ENCODE measurements at places on chromosomes 13 and 19. TPM values are rescaled to one million over a fixed set of nuclear protein-coding genes. Genes with fewer than 3 reads are reported as not detected.

DNA sequence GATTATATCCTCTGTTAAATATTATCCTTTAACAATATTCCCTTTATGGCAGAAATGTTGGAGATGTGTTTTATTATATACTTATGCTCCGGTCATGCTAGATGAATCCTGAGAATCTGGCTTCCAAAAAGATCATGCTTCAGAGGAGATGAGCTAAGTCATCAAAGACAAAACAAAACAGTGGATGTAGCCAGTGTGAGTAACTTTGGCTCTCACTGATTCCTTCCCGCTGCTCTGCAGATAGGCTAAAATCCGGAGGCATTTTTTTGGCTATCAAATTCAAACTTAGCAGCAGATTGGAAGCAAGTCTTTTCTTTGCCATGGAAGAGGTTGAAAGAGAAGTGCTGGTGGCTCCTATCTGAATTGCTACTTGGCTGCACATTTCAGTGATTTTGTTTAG is 295.9 kb downstream of the GPC6 start:
- no peaks in the 10 kb centered on the region for H3K4me1 ChIP-seq
- DNase-seq: peak; percentile 59
- no peaks in the 10 kb centered on the region for H3K36me3 ChIP-seq
- no peaks in the 10 kb centered on the region for H3K27me3 ChIP-seq
- H3K4me3 ChIP-seq: no peak overlapping the region

Gene PRR19
- total RNA-seq: 1.4 TPM

DNA sequence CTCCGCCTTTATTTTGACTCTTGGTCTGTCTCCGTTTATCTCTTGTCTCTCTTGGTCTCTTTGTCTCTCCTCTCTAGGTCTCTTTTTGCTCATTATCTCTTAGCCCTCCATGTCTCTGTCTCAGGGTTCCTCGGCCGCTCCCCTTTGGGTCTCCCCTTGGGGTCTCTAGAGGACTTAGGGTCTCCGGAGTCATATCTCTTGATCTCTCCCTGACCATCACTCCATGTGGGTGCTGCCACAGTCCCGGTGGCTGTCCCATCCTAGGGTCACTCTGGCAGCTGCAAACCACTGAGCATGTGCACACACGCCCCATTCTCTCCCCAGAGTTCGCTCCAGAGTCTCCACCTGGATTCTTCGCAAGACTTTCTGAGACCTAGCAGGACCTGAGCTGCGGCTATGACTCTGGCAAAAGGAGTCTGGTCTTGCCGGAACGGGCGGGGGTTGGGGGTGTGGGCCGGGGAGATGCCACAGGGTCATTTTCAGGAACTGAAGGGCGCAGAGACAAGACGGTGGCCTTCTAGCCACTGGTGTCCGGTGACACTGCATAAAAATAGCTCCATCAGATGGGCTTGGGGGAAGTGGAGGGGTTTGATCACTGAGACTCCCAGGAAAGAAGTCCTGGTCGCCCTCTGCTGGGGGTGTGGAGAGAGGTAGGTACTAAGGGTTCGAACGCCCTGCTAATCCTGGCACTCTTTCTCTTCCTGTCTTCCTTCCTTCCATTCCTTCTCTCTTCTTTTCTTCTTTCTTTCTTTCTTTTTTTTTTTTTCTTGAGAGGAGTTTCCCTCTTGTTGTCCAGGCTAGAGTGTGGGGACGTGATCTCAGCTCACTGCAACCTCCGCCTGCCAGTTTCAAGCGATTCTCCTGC is 1.2 kb upstream of the KCNA7 start:
- H3K27me3 ChIP-seq: peaks cover 2% of the 10 kb centered on the region
- peaks cover 8% of the 10 kb centered on the region for H3K4me1 ChIP-seq
- H3K27ac ChIP-seq: no peak overlapping the region
- no peak overlapping the region for H3K4me3 ChIP-seq
- H3K36me3 ChIP-seq: no peaks in the 10 kb centered on the region
- DNase-seq: no peak

GRCh38 chr13:53800011-53800410 is 771.4 kb downstream of the OLFM4 start:
- H3K36me3 ChIP-seq: no peaks in the 10 kb centered on the region
- H3K4me3 ChIP-seq: no peak overlapping the region
- no peak for DNase-seq
- H3K27me3 ChIP-seq: no peaks in the 10 kb centered on the region

DNA sequence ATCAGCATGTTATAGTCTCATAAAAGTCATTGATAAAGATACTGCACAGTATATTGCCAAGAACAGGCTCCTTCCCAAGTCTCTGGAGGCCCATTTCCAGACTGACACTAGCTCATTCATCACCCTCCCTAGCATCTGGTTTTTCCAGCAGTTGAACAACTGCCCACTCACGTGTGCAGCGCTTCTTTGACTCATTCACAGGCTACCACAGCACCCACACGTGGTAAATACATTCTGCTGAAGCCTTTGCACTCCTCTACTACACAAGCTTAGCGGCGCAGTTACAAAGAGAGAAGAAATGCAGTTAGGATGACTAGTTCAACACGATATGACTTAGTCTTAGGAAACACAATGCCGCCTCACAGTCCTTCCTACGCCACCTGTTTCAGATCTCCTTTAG is 87.7 kb downstream of the DOCK9 start:
- peak; percentile 96 for DNase-seq

DNA sequence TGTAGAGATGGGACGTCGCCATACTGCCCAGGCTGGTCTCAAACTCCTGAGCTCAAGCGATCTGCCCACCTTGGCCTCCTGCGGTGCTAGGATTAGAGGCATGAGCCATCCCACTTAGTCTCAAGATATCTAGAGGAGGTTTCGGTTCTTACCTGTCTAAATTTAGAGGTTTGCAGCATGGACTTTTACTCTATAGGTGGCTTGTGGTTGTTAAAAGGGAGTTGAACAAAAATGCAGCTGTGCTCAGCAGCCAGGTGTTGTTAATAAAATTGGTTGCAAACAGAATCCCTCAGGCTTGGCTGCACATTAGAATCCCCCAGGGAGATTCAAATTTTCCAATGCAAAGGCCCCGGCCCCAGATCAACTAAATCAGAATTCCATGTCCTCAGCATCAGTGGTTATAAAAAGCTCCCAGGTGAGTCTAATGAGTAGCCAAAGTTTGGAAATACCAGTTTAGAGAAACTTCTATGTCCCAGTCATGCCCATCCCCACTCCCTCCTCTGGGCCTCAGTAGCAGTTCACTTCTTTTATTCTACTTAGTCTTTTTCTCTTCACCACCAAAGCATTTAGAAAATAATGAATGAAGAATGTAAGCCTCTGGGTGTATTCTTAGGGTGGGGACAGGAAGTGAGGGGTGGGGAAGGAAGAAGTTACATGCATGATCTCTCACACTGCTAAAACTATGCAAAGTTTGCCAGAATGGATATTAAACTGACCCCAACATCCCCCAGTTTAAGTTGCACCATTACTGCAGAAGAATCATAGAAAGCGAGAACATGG is 471.0 kb downstream of the COG6 start:
- no peak overlapping the region for H3K27ac ChIP-seq
- DNase-seq: no peak
- H3K27me3 ChIP-seq: no peaks in the 10 kb centered on the region

Gene KLK11
- total RNA-seq: not detected

Gene JOSD2
- total RNA-seq: not detected

Gene PLVAP
- total RNA-seq: 0.77 TPM

Gene FBXL12
- 52.3 TPM for total RNA-seq

DNA sequence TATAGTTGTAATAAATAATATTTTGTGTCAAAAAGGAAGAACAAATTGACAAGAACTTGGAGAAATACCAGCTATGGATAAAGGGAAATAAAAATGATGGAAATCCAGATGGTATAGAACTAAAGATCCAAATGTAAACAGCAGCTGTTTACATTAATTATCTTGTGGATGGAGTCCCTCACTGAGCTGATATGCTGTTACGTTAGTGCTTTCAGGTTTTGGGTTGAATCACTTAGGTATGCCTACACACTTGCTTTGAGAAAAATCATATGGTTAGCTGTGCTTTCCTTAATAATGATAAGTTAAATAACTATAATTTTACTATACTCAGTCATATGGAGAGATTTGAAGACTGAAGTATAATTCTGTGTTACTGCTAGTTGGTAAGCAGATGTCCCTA is 27.7 kb downstream of the WASF3 start:
- no peak overlapping the region for H3K4me3 ChIP-seq
- no peaks in the 10 kb centered on the region for H3K27me3 ChIP-seq
- H3K27ac ChIP-seq: peak overlapping the region; percentile 38
- no peak for DNase-seq

DNA sequence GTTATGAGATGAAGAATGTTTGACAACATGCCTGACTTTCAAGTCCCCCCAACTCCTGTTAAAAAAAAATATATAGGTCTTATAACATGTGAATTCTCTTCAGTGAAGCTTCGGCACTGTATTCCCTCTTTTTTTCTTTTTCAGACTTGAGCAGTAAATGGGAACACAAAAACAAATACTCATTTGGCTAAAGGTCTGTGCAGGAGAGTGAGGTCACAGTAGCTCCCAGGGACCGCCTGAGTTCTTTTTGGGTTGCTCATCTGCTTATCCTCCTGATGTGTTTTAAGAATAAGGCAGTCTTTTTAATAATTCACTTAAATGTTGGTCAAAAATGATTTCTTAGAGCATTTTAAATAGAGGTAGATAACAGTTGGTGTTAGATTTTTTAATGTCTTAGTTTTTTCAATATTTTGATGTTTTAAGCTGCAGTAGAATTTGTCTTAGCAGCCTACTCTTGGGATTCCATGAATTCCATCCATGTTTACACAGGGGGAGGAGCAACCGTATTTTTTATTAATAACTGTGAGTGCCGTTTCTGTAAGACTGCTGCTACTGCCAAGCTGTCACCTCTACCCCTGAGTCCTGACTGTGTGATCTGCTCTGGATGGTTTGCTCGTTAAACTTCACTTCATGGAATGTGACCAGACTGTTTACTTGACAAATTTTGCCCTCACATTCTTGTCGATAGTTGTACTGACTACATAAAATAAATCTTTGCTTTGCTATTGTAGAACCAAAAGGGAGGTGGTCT is 14.9 kb downstream of the HNRNPM start:
- DNase-seq: peak; percentile 75
- peak overlapping the region; percentile 78 for H3K27ac ChIP-seq
- peaks cover 27% of the 10 kb centered on the region for H3K36me3 ChIP-seq

All from astrocyte (in vitro differentiated cells and primary cell).